Thoracic aorta (tissue), 2 donors: ENCODE measurements at places on chromosomes 5 and 9.
A peak's percentile ranks its signal among the peaks of the same experiment; 100 is the strongest.

GRCh38 chr9:96100385-96101300 is 201.3 kb downstream of the HSD17B3 start:
- H3K36me3 ChIP-seq: no peaks in the 10 kb centered on the region
- H3K27ac ChIP-seq: no peak overlapping the region
- no peak for DNase-seq
- no peaks in the 10 kb centered on the region for H3K4me1 ChIP-seq

DNA sequence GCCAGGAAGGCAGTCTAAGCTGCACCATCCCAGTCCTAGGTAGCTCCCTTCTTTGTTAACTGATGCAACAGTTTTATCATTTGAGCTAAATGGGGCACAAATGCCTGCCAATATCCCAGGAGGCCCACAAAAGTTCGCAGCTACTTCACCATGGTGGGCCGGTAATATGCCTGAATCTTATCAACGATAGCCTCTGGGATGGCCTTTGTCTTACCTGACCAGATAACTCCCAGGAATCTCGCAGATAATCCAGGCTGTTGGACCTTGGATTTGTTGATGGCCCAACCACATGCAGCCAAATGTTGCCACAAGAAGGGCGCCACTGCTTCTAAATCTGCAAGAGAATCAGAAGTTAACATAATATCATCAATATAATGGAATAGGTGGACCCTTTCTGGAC is 83.8 kb upstream of the ATP10B start:
- no peaks in the 10 kb centered on the region for H3K36me3 ChIP-seq
- no peaks in the 10 kb centered on the region for H3K4me1 ChIP-seq
- no peaks in the 10 kb centered on the region for H3K27me3 ChIP-seq
- no peak for DNase-seq
- H3K27ac ChIP-seq: no peak overlapping the region

GRCh38 chr9:128554155-128554862 is 1.9 kb downstream of the SPTAN1 start:
- H3K27ac ChIP-seq: peak overlapping the region; percentile 94
- no peak for DNase-seq
- H3K27me3 ChIP-seq: no peaks in the 10 kb centered on the region
- peaks cover 45% of the 10 kb centered on the region for H3K4me1 ChIP-seq
- peak overlapping the region; percentile 97 for H3K4me3 ChIP-seq

- H3K27ac ChIP-seq: no peak overlapping the region
- H3K4me1 ChIP-seq: no peaks in the 10 kb centered on the region
- H3K36me3 ChIP-seq: peaks cover 5% of the 10 kb centered on the region
- DNase-seq: no peak
- H3K4me3 ChIP-seq: no peak overlapping the region
Measured at GRCh38 chr5:37730896-37731455, 108.9 kb downstream of the GDNF start.

- no peak for DNase-seq
- no peaks in the 10 kb centered on the region for H3K27me3 ChIP-seq
- H3K27ac ChIP-seq: peak overlapping the region; percentile 1
- H3K4me3 ChIP-seq: no peak overlapping the region
- peaks cover 25% of the 10 kb centered on the region for H3K4me1 ChIP-seq
Measured at GRCh38 chr5:143340891-143341685, 62.4 kb downstream of the NR3C1 start.

DNA sequence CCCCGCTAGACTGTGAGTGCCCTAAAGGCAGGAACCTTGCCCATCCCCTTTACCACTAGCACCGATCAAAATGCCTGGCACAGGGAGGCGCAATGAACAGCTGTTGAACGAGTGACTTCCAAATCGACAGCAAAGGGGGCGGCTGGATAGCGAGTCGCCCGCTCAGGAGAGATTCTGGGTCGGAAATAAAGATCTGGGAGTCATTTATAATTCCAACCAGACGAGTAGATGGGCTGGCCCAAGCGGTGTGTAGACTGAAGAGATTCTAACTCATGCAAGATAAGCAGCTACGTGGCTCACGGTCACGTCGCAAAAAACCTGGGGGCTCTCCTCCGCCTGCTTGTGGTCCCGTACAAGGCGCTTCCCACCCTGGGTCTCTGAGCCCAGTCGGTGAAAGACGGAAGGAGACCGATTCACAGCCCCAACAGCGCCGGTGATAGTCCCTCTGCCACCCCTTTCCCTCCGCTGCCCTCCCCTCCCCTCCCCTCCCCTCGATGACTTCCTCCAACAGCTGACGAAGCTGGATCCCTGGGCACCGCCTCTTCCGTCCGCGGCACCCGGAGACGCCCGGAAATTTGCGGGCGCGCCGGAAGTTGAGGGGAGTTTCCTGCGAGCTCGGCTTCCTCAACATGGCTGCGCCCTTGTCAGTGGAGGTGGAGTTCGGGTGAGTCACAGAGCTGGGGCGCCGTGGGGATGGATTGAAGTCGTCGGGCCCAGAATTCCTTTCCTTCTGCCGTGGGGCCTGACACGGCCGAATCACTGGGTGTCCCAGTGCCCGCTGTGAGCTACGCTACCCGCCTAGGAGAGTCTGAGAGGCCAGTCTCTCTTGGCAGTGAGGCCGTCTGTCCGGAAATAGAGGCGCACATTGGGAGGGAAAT is at the start of gene URM1:
URM1 (plus strand) TSS at position 623 of the 878 bp plus-strand sequence; CDS start at position 630, 7 bp downstream.
- no peaks in the 10 kb centered on the region for H3K36me3 ChIP-seq
- no peaks in the 10 kb centered on the region for H3K27me3 ChIP-seq
- H3K4me1 ChIP-seq: peaks cover 19% of the 10 kb centered on the region
- peak; percentile 82 for DNase-seq

- H3K4me1 ChIP-seq: no peaks in the 10 kb centered on the region
- no peaks in the 10 kb centered on the region for H3K27me3 ChIP-seq
- H3K4me3 ChIP-seq: no peak overlapping the region
- no peak for DNase-seq
Measured at GRCh38 chr5:164244-164643, 27.1 kb upstream of the LRRC14B start.

DNA sequence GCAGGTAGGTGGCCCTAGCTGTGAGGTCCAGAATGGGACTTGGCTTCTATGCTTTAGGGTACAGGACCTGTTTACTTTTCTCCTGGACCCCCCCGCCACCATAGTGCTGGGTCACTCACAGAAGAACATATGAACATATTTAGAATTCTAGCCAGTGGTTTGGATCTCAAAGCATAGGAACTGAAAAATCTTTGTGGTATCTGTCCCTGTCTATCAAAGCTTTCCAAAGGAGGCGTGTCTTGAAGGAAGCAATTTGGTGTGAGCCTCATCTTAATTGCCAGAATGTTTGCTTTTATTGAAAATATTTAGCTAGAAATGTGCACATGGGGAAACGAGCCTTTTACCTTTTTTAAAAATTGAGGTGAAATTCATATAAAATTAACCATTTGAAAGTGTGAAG is 6.2 kb downstream of the PHF2 start:
- no peaks in the 10 kb centered on the region for H3K27me3 ChIP-seq
- DNase-seq: no peak
- H3K36me3 ChIP-seq: no peaks in the 10 kb centered on the region
- H3K4me3 ChIP-seq: no peak overlapping the region
- peaks cover 25% of the 10 kb centered on the region for H3K4me1 ChIP-seq

DNA sequence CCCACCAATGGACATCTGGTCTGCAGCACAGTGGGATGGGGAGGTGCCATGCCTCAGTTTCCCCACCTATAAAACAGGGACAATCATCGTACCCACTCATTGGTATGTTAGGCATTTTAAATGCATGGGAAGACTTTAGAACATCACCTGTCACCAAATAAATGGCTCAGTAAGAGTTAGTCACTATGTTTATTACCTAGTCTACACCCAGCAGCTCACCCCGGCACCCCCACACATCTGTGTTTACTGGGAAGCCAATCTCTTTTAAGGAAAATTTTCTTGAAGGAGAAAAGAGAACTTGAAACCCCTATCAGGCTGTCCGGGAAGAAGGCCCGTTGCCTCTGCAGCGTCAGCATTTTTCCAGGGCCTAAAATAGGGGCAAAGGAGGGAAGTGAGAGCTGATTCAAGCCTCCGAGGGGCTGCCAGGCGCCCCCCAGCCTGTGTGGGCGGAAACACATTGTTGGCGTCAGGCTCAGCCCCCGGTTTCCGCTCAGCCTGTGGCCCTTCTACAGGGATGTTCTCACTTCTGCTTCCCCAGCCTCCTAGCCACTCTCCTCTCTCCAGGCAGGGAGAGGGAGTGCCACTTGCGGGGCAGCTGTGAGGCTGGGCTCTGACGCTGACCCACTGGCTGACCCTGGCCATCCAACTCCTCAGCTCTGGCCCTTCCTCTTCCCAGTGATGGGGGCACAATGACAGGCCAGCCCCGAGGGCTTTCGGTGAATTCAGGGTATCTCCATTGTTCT is 4.6 kb downstream of the CSF1R start:
- no peak overlapping the region for H3K27ac ChIP-seq
- DNase-seq: no peak
- H3K27me3 ChIP-seq: no peaks in the 10 kb centered on the region
- H3K4me1 ChIP-seq: no peaks in the 10 kb centered on the region

DNA sequence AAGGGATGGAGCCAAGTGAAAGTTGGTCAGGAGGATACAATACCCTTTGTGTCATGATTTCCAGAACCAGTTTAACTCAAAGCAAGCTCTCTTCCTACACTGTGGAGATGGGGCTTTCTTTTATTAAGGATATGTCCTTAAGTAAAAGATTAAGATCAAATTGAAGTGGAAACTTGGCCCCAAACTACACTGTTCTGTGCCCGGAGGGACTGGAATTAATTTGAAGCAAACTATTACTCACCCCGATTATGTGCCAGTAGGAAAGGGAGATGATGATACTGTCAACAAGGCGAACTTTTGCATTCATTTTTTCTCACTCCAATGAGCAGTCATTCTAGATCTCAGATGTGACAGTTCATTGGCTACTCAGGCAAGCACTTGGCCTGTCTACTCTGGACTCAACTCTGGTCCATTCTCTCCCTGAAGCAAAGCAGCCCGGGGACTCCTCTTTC is 186.7 kb downstream of the NTRK2 start:
- DNase-seq: no peak
- no peak overlapping the region for H3K4me3 ChIP-seq
- H3K27ac ChIP-seq: peak overlapping the region; percentile 45
- no peaks in the 10 kb centered on the region for H3K27me3 ChIP-seq
- peaks cover 18% of the 10 kb centered on the region for H3K4me1 ChIP-seq
- H3K36me3 ChIP-seq: no peaks in the 10 kb centered on the region

- no peak overlapping the region for H3K4me3 ChIP-seq
- H3K36me3 ChIP-seq: peaks cover 39% of the 10 kb centered on the region
- H3K27me3 ChIP-seq: no peaks in the 10 kb centered on the region
- no peak for DNase-seq
- no peak overlapping the region for H3K27ac ChIP-seq
Measured at GRCh38 chr9:135810806-135811575, 96.4 kb downstream of the CAMSAP1 start.

GRCh38 chr9:77883133-77883532 is 148.5 kb downstream of the GNAQ start:
- no peak overlapping the region for H3K4me3 ChIP-seq
- no peaks in the 10 kb centered on the region for H3K36me3 ChIP-seq
- no peak overlapping the region for H3K27ac ChIP-seq
- H3K4me1 ChIP-seq: peaks cover 24% of the 10 kb centered on the region

- H3K27me3 ChIP-seq: no peaks in the 10 kb centered on the region
- no peak overlapping the region for H3K4me3 ChIP-seq
- H3K4me1 ChIP-seq: no peaks in the 10 kb centered on the region
- no peaks in the 10 kb centered on the region for H3K36me3 ChIP-seq
- no peak overlapping the region for H3K27ac ChIP-seq
- DNase-seq: no peak
Measured at GRCh38 chr5:59097116-59097515, 514.2 kb downstream of the RAB3C start.

GRCh38 chr9:132862533-132862932 is 15.6 kb downstream of the AK8 start:
- H3K36me3 ChIP-seq: no peaks in the 10 kb centered on the region
- no peaks in the 10 kb centered on the region for H3K4me1 ChIP-seq
- H3K27ac ChIP-seq: no peak overlapping the region
- no peak for DNase-seq
- no peaks in the 10 kb centered on the region for H3K27me3 ChIP-seq

- H3K36me3 ChIP-seq: no peaks in the 10 kb centered on the region
- H3K4me3 ChIP-seq: no peak overlapping the region
- DNase-seq: peak; percentile 4
- H3K27me3 ChIP-seq: no peaks in the 10 kb centered on the region
- H3K4me1 ChIP-seq: no peaks in the 10 kb centered on the region
Measured at GRCh38 chr5:31809050-31809870, 170.3 kb downstream of the PDZD2 start.

GRCh38 chr9:84917366-84918070 is 248.0 kb downstream of the NTRK2 start:
- no peak for DNase-seq
- no peaks in the 10 kb centered on the region for H3K27me3 ChIP-seq
- no peak overlapping the region for H3K4me3 ChIP-seq
- H3K36me3 ChIP-seq: no peaks in the 10 kb centered on the region
- H3K4me1 ChIP-seq: no peaks in the 10 kb centered on the region

DNA sequence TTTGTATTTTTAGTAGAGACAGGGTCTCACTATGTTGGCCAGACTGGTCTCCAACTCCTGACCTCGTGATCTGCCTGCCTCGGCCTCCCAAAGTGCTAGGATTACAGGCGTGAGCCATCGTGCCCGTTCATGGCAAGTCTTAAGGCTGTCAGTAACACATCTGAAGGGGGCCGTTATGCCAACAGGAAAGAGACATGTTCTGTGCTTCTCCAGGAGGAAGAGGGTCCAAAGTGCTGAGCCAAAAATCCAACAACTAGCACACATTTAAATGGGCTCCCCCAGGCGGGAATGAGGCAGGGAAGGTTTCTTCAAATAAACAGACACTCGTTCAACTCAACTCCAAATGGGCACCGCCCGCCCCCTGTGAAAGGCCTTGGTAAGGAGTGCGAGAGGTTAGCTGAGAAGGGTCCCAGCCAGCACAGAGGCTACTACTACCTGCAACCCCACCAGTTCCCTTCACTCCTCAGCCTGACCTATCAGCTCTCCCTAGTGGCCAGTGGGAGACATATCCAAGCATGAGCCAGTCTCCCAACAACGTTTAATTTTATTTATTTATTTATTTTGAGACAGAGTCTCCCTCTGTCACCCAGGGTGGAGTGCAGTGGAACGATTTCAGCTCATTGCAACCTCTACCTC is 84.1 kb upstream of the DMRT1 start:
- H3K4me1 ChIP-seq: peaks cover 54% of the 10 kb centered on the region
- peak overlapping the region; percentile 46 for H3K27ac ChIP-seq
- DNase-seq: no peak
- H3K4me3 ChIP-seq: no peak overlapping the region
- H3K36me3 ChIP-seq: no peaks in the 10 kb centered on the region

GRCh38 chr9:135332516-135332915 is 147.1 kb upstream of the PPP1R26 start:
- H3K4me3 ChIP-seq: no peak overlapping the region
- no peak for DNase-seq
- H3K27ac ChIP-seq: no peak overlapping the region
- no peaks in the 10 kb centered on the region for H3K27me3 ChIP-seq
- H3K36me3 ChIP-seq: no peaks in the 10 kb centered on the region

DNA sequence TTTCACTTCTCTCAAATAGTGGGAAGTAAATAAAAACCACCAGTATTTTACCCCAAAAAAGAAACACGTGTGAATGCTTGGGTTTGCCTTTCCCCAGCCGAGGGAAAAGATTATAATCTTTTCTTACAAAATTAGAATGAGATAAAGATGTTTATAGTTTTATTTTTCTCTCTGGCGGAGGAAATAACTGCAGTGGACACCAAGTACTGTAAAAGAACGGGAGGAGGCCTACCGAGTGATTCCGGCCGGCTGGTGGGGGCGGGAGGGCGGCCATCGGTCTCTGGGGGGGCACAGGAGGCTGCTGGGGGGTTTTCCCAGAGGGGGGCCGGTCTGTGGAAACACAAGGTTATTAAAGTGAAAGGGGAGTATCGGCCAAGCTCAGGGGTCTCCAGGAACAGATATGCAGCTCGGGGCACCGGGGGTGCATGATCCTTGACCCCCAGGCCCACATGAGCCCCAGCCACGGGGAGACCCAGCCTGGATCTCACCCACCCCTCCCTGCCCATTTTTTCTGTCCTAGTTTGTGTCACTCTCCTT is 29.4 kb downstream of the LCP2 start:
- peaks cover 9% of the 10 kb centered on the region for H3K4me1 ChIP-seq
- no peak for DNase-seq
- H3K27me3 ChIP-seq: no peaks in the 10 kb centered on the region
- no peaks in the 10 kb centered on the region for H3K36me3 ChIP-seq
- H3K27ac ChIP-seq: no peak overlapping the region
